ENCODE measurements at places on chromosomes 5 and 9. TPM values are rescaled to one million over a fixed set of nuclear protein-coding genes. Genes with fewer than 3 reads are reported as not detected.

DNA sequence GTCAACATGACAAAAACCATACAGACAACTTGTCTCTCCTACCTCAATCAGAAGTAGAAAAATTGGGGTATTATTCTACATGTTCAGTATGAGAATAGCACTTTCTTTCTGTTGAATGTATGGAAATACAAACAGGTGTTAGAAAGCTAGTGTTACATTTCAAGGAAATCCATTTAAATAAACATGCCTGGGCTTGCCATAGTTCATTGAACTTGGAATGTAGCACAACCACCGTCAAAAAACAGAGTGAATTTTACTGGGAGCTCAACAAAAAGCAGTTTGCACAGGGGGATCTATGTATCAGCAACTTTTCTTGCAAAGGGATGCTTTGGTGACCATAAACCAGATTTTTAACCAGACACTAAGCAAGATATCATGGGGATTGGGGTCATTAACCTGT lies 307.9 kb upstream of the SMARCA2 start:
- DNase-seq: no peak

The RAI14 gene
- total RNA-seq: not detected

DNA sequence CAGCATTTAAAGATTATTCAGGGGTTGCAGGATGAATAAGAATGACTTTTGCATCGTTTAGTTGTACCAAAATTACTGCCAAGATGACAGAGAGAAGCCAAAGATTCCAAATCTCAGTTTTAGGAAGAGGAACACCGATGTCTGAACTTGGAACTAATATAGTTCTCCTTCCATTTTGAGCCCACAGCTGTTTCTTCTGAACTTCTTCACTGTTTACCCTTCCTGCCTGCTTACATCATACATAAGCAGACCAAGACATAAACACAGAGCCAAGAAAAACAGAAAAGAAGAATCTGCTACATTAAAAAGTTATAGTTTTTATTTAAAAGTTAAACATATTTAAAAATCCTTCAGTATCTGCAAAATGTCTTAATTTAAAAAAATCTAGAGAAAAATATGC lies 146.9 kb upstream of the RAPGEF1 start:
- no peak for DNase-seq

DNA sequence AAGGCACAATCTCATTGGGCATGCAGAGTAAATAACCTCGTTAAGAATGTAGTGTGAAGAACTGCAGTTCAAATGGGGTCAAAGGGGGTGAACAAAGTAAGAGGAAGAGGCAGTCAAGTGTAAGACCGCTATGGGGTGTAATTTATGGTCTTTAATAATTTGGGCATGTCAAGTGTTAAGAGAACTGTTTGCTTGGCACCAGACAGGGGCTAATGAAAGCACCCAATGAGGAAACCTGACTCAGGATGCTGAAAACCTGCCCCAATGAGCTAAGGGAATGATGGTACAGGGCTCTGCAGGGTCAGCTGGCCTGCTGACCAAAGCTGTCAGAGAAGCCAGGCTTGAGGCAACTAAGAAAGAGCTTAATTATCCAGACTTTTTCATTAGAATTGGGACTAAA lies 368.1 kb downstream of the DTWD2 start:
- no peak for DNase-seq

The CDKN2B-AS1 gene
- not detected for total RNA-seq

- no peak for DNase-seq
Measured at GRCh38 chr5:141909212-141909611, 14.5 kb upstream of the DELE1 start.

DNA sequence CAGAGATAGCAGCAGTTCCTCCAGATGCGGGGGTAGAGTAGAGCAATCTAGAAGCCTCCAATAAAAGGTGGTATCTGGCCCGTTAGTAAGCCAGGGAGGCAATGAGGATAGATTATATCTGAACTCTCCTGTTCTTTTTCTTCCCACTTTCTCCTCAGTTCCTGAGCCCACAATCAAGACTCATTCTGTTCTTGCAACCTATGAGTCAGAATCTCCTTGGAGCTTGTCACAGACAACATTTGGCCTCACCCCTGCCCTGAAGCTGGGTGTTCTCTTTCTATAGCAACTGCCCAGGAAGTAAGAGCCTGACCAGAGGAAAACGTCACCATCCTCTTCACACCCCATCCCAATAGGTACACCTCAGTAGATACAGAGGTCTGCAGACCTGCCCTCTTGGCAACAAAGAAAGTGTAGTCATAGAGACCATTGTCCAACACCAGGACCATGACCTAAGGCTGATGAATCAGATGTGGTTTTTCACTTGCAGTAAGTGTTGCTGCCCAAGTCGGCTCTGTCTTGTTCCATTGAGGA lies 76.3 kb upstream of the PCA3 start:
- no peak for DNase-seq

DNA sequence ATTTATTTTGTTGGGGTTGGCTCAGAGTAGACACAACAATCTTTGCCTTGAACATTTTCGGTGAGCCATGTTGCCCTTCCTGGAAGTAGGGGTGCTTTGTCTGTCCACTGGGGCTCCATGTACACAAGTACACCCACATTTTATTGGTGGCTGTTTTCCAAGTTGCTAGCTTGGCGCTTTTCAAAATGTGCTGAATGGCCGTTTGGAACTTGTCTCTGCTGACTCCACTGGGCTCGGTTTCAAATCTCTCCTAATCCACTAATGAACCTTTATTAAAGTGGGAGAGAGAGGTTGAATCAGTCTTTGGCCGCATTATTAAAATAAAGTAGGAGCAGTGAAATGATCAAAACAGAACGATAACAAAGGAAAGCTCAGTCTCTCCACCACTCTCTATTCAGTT lies 64.6 kb upstream of the TAF11L2 start:
- DNase-seq: no peak

The CD274 gene
- total RNA-seq: 3.9 TPM

DNA sequence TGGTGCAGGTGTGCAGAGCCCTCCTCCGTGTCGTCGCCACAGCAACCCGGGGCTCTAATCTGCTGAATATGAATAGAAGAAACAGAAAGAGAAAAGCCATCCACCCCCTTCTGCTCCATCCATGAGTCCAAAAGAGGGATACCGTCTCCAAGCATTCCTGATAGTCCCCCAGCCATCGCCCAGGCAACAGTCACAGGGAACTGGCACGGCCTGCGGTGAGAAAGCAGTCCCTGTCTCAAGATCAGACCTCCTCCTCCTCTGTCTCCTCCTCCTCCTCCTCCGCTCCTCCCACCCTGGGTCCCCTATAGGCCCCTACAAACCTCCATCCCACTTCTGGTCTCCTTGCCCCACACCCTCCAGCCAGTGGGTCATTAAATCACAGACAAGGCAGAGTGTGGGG lies 308.1 kb upstream of the MPDZ start:
- no peak for DNase-seq

The PDLIM4 gene
- not detected for total RNA-seq

The GPR150 gene
- 0.91 TPM for total RNA-seq

The PPWD1 gene
- total RNA-seq: 142 TPM

GRCh38 chr9:26527931-26528330 lies 364.7 kb downstream of the CAAP1 start:
- DNase-seq: no peak

- DNase-seq: no peak
Measured at GRCh38 chr5:542319-543311, 18.4 kb upstream of the SLC9A3 start.

The TMEM232 gene
- 1.4 TPM for total RNA-seq

DNA sequence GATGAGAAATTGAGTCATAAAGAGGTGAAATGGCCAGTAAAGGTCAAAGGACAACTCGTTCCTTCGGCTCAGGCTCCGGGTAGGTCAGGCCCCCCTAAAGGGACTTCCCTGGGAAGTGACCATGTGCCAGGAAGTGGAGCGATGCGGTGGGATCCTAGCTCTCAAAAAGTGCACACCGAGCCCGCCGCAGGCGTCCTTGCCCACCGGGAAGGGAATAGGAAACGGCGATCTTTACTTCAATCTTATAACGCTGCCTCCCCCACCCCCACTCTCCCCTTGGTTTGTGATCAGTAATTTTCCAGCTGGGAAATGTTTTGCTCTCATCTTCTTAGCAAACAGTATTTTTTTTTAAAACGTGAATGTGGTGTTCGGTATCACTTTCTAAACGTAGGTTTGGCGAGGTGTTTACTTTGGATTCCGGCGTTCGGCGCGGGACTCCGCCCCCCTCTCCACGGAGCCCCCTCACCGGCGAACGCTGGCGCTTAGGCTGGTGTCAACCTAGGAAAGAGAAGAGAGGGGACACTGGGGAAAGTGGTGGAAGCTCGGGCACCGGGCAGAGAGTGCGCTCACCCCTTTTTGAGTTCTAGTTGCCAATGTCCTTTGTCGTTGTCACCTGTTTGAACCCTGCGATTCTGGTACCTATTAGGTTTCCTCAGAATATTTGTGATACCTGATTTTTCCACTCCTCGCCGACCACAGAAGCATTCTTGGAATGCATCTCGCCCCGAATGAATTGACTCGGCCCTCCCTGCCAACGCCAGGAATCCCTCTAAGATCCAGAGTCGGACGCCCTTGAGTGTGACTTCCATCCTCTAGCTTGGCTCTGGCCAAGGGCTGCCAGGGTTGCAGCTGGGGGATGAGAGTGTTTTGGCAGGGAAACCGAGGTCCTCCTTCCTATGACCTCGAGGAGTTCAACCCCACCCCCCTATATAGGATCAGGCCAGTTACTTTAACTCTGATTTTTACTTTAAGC lies 1.8 kb upstream of the KLF4 start:
- DNase-seq: no peak

The ACTL7B gene
- total RNA-seq: 0.21 TPM

DNA sequence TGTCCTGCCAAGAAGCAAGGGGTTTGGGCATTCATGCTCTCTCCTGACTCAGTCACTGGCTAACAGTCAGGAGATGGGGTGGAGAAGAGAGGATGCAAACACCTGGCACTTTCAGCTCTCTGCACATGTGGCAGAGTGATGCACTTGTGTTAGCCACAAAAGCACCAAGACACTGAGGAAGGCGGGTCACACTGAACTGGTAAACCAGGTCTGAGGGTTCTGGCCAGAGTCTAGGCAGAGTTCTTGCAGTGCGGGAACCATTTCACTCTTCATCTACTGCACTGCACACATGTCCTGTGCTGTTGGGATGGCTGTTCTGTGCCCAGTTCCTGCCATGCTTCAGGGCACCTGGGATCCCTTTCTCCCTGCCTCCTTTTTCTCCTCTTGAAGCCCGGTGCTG lies 157.1 kb upstream of the GDNF start:
- no peak for DNase-seq

- DNase-seq: no peak
Measured at GRCh38 chr5:171029401-171029800, 167.6 kb downstream of the RANBP17 start.

DNA sequence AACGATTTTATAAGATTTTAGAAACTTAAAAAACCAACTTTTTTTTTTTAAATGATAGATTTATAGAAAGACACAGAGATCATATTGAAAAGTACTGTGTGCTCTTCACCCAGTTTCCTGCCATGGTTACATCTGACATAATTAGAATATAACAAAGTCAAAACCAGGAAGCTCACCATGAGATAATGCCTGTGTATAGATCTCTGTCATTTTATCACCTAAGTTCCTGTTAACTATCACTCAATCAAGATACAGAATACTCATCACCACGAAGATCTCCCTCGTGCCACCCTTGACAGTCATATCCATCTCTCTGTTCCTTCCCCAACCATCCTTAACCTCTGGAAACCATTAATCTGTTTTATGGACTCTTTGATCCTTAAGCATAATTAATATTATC lies 39.1 kb downstream of the POC5 start:
- DNase-seq: no peak

DNA sequence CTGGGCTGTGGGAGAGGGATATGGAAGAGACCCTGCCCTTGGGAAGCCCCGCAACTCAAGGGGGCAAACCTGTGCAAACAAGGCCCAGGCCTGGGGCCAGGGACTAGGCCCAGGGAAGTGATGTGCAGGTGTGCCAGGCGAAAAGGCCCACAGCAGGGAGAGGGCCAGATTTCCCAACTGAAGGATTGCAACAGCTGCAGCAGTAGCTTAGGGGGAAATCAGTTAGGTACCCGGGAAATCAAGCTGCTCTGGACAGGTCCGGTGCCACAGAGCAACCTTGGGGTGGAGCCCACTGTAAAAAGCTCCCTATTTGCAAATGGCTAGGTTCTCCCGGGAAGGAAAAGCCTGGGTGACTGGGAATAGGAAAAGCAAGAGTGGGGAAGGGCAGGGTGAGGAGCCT lies 10.4 kb downstream of the GRIN1 start:
- DNase-seq: no peak

DNA sequence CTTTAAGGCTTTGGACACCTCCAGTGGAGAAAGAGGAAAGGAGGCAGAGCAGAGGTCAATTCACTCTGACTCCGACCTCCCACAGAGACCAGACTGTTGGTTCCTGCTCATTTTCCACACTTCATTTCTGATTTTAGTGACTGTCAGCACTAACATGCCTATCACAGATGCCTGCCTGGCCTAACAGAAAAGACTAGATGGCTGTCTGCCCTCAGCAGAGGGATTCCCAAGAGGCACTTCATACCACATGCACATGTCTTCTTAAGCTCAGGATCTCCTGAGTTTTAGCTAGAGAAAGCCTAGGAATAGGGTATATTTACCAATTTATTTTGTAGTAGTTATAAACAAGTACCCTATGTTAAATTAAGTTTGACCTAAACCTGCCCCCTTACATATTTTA lies 336.0 kb downstream of the ENC1 start:
- DNase-seq: no peak

DNA sequence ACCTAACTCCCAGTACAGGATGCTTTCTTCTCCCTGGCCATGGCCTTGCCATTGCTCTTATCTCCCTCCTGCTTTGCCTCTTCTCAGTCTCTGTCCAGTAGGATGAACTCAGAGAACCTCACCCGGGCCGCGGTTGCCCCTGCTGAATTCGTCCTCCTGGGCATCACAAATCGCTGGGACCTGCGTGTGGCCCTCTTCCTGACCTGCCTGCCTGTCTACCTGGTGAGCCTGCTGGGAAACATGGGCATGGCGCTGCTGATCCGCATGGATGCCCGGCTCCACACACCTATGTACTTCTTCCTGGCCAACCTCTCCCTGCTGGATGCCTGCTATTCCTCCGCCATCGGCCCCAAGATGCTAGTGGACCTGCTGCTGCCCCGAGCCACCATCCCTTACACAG lies at the start of gene OR5C1:
Gene OR5C1, plus strand, starts transcription at position 103 of the 400 bp plus-strand sequence. Its CDS starts 0 bp downstream, at position 103.
- no peak for DNase-seq

- no peak for DNase-seq
Measured at GRCh38 chr9:111386386-111386785, 56.4 kb upstream of the OR2K2 start.

- DNase-seq: no peak
Measured at GRCh38 chr9:87447547-87448432, 49.9 kb upstream of the DAPK1 start.

DNA sequence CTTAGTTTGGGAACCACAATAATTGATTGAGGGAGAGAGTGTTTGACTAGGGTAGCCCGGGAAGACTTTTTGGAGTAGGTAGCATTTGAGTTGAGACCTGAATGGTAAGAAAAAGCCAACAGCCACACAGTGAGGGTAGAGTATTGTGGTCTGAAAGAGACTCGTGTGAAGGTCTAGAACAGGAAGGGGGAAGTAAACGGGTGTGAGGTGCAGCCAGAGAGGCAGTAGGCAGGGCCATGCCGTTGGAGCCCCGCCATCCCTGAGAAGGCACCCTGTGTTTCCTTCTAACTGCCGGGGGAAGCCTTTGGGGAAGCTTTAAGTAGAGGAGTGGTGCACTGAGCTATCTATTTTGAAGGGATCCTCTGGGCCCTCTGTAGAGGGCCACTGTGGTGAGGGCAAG lies 3.5 kb upstream of the F2RL2 start:
- no peak for DNase-seq

The GTF3C5 gene
- 78.7 TPM for total RNA-seq
